Mucosa of gallbladder (tissue), 1 donor: ENCODE measurements at places on chromosomes 12 and 14. TPM values are rescaled to one million over a fixed set of nuclear protein-coding genes. Genes with fewer than 3 reads are reported as not detected.

The SLCO1C1 gene
- 0.09 TPM for total RNA-seq

The OASL gene
- 3.1 TPM for total RNA-seq

The SIX6 gene
- not detected for total RNA-seq

The KRT74 gene
- total RNA-seq, result not detected

The ACACB gene
- total RNA-seq, result 56.9 TPM

The STYX gene
- 9.0 TPM for total RNA-seq

The SDR9C7 gene
- not detected for total RNA-seq

The LRTM2 gene
- total RNA-seq, result not detected

The RNFT2 gene
- total RNA-seq, result 5.6 TPM

The ASCL1 gene
- total RNA-seq, result not detected

The NEDD8 gene
- total RNA-seq, result 121 TPM

The WNT1 gene
- total RNA-seq, result 0.29 TPM

The TAS2R46 gene
- 0.46 TPM for total RNA-seq

The SNRNP35 gene
- 22.0 TPM for total RNA-seq

The GPR65 gene
- 3.0 TPM for total RNA-seq

The TCL1B gene
- total RNA-seq, result not detected

The RIMBP2 gene
- 1.3 TPM for total RNA-seq

GRCh38 chr12:53327435-53328042 lies 6.1 kb upstream of the AAAS start:
- no peak for DNase-seq

DNA sequence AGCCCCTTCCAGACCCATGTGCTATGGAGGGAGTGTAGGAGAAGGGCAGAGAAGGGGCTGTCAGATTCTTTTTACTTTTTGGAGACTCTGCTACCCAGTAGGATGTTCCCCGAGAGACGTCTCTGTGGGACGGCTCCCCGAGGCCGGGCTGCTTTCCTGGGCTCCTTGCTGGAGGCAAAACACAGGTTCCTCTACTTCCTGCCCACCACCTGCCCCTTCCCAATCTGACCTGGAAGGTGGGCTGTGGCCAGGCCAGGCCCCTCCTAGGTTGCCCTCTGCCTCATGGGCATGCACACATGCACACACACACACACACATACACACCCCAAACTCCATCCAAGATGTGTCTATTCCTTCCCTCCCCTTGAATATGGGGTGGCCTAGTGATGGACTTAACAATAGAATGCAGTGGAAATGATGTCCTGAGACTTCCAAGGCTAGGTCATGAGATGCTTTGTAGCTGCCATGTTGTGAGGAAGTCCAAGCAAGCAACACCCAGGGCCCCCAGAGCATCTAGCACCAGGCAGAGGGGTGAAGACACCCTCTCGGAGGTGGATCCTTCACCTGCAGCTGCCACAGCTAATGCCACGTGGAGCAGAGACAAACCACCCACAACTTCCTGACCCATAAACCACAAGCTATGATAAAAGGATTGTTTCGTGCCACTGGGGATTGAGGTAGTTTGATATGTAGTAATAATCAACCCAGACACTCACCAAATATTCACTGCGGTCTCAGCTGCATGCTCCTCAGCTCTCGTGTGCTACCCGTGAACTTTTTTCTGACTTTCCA lies 1.6 kb upstream of the ASB2 start:
- DNase-seq, result peak; percentile 26

DNA sequence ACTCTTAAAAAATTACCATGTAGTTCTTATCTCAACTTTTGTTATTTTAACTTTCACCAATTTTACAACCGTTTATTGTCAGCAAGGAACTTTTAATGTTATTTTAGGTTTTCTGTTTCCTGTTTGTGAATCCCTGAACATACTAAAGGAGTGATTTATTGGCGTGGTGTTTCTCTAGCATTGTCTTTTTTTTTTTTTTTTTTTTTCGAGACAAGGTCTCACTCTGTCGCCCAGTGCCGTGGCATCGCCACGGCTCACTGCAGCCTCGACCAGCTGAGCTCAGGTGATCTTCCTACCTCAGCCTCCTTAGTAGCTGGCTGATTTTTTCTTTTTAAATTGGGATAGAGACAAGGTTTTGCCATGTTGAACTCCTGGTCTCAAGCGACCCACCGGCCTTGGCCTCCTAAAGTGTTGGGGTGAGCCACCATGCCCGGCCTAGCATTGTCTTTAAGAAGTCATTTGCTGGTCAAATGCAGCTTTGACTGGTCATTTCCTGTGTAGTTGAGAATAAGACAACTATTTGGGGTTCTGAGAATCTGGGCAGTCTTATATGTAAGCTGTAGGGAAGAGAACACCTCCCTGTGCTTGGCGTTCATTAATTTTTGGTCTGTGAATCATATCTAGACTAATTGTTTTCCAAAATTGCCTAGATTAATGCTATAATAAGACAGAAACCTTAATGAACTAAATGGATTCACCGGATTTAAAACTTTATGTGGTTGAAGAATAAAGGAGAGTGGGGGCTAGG lies 2.1 kb downstream of the WASHC4 start:
- DNase-seq, result no peak

- no peak for DNase-seq
Observed at GRCh38 chr12:94769047-94769420, 118.7 kb upstream of the TMCC3 start.

GRCh38 chr14:35419429-35419841 lies 14.9 kb upstream of the NFKBIA start:
- no peak for DNase-seq

DNA sequence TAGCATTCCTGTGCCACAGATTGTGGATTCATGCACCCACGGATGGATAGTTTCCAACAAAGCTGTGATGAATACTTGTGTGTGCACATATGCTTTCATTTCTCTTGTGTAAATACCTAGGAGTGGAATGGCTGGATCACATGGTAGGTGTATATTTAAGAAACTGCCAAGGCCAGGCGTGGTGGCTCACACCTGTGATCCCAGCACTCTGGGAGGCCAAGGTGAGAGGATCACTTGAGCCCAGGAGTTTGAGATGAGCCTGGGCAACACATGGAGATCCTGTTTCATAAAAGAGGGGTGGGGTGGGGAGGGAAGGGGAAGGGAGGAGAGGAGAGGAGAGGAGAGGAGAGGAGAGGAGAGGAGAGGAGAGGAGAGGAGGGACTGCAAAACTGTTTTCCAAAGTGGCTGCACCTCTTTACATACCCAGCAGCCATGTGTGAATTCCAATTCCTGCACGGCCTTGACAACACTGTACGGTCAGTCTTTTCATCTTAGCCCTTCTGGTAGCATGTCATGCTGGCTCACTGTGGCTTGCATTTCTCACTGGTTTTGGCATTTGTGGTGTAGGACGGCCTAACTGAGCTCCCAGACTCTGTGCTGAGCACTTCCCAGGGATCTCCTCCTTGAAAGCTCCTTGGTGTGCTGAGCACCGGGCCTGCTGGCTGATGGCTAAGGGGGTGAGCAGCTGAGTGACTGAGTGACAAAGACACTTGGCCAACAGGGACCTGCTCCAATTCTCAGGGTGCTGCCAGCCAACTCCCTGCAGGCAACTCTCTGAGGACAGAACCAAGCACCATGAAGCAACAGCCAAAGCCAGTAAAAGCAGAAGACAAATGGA lies 27.9 kb downstream of the SYNE3 start:
- DNase-seq, result no peak

- DNase-seq, result peak; percentile 54
Observed at GRCh38 chr12:132429946-132430643, 59.9 kb upstream of the FBRSL1 start.

GRCh38 chr12:50363141-50363540 lies 33.3 kb downstream of the FAM186A start:
- no peak for DNase-seq

DNA sequence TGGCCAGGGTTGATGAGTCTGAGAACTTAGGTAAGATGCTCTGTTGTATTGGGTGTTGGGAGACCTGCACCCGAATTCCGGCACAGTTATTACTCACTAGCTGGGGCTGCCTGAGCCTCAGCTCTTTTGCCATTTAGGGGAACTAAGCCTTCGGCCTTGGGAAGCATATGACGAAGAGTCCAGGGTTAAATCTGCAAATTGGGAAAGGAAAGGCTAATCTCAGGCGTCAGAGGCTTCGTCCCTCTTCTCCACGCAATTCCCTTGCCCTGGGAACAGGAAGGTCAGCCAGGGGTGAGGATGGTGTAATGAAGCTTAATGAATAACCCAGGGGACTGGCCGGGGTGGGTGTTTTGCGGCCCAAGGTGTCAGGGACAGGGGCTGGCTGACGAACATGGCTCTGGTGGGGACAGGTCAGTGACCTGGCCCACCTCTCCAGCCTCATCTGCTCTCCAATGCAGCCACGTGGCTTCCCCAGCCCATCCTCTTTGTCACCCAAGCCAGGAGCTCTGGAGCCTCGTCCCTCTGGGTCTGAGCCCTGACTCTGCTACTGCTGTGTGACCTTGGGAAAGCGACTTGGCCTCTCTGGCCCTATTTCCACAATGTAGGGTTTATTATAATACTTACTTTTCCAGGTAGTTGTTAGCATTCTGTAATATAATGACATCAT lies 3.8 kb upstream of the SDSL start:
- no peak for DNase-seq

GRCh38 chr12:132437943-132438700 lies 51.8 kb upstream of the FBRSL1 start:
- DNase-seq, result no peak

GRCh38 chr14:100246809-100247428 lies 8.0 kb downstream of the YY1 start:
- DNase-seq, result no peak

GRCh38 chr14:80208461-80208860 lies 2.8 kb downstream of the DIO2 start:
- DNase-seq, result no peak

GRCh38 chr12:10501030-10501429 lies 4.7 kb upstream of the EIF2S3B start:
- DNase-seq, result no peak

DNA sequence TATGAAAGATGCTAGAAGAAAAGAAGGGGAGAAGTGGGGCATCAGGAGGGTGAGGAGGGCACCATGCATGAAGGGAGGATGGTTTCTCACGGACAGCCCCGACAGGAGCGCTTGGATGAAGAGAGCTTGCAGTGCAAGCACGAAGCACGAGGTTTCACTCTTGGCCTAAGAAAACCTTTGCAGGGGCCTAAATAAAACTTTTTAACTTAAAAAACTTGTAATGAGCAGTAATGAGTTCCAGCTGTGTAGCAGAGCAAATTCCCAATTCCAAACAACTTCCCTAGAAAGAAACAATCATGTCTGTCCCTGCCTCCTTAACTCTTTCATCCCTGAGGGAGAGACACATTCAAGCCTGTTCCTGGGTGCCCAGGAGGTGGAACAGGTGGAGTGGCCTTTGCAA lies 119.5 kb downstream of the PAH start:
- DNase-seq, result no peak

GRCh38 chr14:93319494-93319893 lies 13.3 kb downstream of the BTBD7 start:
- no peak for DNase-seq

DNA sequence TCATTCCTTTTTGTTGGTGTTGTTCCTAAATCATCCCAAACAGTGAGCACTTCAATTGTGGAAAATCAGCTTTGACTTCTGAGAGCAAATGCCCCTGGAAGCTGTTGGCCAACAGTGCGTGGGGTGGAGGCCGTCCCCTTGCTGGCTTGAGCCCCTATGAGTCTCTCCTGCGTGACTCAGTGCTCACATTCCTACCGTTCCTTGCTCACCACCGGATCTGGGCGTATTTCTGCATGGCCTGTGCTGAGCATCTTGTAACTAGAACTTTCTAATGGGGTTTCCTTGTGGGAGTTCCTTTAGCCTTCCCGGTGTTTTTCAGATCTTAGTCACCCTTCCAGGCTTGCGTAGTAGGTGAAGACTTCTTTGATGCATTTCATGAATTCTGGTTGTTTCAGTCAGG lies 14.7 kb downstream of the SERPINA1 start:
- no peak for DNase-seq

DNA sequence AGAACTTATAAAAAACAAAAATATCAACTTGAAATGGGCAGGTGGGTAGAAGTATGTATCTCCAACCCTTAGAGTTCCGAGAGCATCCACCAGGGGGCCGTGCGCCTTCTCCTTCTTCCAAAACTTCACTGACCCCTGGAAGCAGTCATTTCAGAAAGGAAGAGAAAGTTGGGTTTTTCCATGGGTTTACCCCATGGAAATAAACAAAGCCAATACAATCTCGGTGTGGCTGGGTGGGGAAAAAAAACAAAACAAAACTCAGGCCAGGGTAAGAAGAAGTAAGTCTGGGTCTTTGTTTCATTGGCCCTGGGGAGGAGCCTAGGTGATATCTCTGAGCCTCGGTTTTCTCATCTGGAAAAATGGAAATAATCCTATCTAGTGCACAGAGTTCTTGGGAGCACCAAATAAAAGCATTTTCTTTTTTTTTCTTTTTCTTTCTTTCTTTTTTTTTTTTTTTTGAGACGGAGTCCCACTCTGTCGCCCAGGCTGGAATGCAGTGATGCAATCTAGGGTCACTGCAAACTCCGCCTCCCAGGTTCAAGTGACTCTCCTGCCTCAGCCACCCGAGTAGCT lies 33.6 kb upstream of the HNF1A start:
- DNase-seq, result peak; percentile 41

DNA sequence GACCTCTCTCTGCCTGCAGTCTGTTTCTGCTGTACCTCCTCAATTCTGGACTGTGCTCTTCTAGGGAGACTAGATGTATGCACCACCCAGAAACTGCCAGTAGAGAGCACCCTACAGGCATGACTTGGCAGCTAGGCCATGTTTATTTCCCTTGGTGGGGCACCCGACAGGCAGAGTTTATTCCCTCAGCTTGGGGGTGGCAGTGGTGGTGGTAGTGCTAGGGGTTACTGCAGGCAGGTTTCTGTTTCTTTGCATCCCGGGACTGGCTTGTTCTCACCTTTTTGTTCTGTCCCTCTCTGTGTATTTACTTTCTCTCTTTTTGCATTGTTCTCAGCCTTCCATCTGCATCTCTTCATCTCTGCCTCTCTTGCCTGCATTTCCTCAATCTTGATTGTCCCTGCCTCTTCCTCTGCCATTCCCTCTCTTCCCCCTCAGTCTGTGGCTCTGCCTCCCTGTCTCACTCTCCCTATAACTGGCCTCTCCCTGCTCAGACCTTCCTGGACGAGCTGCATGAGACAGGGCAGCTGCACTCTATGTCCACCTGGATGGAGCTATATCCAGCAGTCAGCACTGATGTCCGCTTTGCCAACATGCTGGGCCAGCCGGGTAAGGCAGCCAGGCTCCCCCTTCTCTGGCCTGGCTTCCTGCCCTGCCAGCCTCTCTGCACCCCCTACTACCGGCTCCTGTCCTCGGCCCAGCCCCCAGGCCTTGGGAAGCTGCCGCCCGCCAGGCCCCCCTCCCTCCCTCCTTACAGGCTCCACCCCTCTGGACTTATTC lies 13.8 kb downstream of the PRPF40B start:
- DNase-seq, result peak; percentile 54

DNA sequence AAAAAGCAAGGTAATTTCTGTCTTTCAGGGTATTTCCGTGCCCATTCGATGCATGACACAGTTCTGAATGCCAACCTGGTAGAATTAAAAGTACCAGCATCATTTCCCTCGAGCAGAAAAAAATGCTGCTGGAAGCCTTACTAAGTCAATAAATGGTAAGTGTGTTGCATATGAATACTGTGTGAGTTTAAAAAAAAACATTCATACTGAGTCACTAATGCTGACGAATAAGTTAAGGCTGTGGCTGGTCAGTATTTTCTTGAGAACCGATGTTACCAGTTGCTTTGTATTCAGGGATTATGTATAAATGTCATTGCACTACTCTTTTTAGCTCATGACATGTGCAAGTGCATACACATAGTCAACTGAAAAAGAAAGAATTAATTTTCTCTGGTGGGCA lies 710.2 kb downstream of the TRHDE start:
- no peak for DNase-seq
